Gastroesophageal sphincter (tissue), 4 donors: ENCODE measurements at places on chromosomes 3 and 15.

GRCh38 chr3:52078781-52079560 is 22.6 kb upstream of the DUSP7 start:
- H3K27ac ChIP-seq, result no peak overlapping the region
- no peaks in the 10 kb centered on the region for H3K4me1 ChIP-seq
- no peak overlapping the region for H3K4me3 ChIP-seq
- H3K27me3 ChIP-seq, result no peaks in the 10 kb centered on the region

DNA sequence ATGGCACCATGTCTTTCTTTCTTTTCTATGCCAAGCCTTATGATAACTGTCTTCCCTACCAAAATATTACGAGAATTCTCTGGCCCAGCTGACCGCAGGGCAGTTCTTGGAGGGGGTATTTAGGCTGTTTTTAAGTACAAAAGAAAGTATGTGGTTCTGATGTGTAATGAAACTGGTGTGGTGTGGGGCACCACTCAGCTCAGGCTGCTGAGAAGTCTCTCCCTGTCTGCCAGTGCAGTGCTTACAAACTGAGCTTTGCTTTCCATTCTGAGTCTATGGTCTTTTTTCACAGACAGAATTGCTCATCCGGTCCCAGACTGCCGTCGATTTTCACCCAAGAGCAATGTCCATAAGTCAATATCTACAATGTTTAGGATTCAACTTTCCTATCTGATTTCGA is 847.6 kb downstream of the NTRK3 start:
- no peaks in the 10 kb centered on the region for H3K4me1 ChIP-seq
- no peaks in the 10 kb centered on the region for H3K27me3 ChIP-seq
- no peak overlapping the region for H3K27ac ChIP-seq

DNA sequence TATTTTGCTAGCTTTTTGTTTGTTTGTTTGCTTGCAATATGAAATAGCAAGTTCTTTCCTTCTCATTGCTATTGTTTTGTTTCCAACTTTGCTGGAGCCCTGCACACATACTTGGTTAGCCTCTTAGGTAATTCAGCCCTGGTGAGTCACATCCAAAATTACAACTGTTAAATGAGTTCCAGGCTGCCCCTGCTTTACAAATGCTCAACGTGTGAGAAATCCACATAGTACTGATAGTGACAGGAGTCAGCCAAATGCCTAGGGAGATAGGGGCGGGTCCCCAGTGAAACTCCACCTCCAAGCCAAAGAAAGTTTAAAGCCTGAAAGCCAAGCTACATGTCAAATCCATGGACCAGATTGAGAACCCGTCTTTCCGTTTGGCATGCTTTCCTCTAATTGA is 81.3 kb upstream of the RNF7 start:
- H3K4me1 ChIP-seq, result peaks cover 26% of the 10 kb centered on the region
- H3K27ac ChIP-seq, result no peak overlapping the region
- ATAC-seq, result no peak

DNA sequence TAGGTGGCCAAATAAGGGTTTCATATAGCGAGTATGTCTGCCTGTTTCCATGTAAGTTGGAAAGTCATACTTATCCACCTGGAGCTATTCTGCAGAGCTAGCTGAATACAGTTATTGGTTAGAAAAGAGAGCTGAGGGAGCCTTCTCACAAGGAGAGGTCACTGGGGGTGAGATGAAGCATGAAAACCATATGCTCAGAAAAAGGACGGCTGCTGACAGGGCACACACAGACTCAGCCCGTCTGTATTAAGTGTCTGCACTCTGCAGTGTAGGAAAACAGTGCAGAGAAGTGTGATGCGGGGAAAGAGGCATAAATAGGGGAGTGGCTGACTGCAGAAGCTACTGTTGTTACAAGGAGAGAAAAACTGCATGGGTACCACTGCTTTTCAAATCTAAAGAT is 58.2 kb downstream of the C3orf70 start:
- no peaks in the 10 kb centered on the region for H3K4me1 ChIP-seq
- no peaks in the 10 kb centered on the region for H3K36me3 ChIP-seq
- no peak overlapping the region for H3K4me3 ChIP-seq
- ATAC-seq, result no peak

GRCh38 chr15:78481917-78482316 is 25.5 kb upstream of the HYKK start:
- no peak overlapping the region for H3K4me3 ChIP-seq
- H3K4me1 ChIP-seq, result no peaks in the 10 kb centered on the region
- H3K27ac ChIP-seq, result no peak overlapping the region
- H3K27me3 ChIP-seq, result no peaks in the 10 kb centered on the region
- peaks cover 100% of the 10 kb centered on the region for H3K36me3 ChIP-seq

- no peaks in the 10 kb centered on the region for H3K27me3 ChIP-seq
- H3K27ac ChIP-seq, result no peak overlapping the region
- no peak for ATAC-seq
- H3K4me1 ChIP-seq, result peaks cover 3% of the 10 kb centered on the region
These were observed 115.9 kb downstream of the DCLK3 start for GRCh38 chr3:36648241-36649034.

DNA sequence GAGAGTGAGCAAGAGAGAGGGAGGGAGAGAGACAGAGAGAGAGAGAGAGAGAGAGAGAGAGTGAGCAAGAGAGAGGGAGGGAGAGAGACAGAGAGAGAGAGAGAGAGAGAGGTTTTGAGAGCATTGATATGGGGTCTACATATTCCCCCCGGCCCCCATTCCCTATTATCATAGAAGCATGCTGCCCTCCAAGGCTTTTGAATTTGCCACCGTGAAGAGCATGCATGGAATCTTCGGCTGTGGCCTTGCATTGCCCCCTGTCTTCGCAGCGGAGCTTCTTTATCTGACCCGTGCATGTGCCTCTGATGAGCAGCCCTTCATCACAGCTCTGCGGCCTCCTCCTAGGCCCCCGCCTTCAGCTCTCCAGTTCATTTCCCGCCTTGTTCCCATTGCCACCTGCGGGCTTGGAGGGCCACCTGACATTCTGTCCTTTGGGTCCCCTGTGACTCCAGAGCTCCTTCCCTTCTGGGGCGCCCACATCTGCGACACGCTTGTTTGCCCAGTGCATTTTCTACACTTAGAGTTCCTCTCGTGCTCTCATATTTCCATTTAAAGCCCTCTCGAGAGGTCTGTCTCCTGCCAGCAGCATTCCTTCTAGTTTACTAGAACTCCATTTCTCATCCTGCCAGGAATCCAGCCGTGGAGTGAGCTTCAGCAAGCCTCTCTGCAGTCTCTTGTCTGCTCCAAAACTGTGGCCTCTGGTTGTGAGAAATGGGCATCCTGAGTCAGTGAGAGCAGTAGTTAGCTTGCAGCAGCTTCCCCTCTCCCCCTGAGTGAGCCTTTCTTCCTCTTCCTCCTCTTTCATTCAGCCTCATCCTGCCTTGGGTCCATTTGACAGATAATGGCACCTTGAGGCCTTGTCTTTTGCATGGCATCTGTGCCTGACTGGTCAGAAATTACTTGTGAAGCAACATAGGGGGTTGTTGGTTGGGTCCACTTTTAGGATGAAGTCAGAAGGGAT is 25.3 kb downstream of the LPP start:
- no peaks in the 10 kb centered on the region for H3K27me3 ChIP-seq
- H3K4me1 ChIP-seq, result peaks cover 26% of the 10 kb centered on the region
- no peak overlapping the region for H3K4me3 ChIP-seq
- H3K27ac ChIP-seq, result peak overlapping the region; percentile 85

GRCh38 chr3:49104052-49104426 is 518 bp downstream of the QARS1 start:
- peak overlapping the region; percentile 88 for H3K27ac ChIP-seq
- H3K27me3 ChIP-seq, result no peaks in the 10 kb centered on the region
- no peak for ATAC-seq

DNA sequence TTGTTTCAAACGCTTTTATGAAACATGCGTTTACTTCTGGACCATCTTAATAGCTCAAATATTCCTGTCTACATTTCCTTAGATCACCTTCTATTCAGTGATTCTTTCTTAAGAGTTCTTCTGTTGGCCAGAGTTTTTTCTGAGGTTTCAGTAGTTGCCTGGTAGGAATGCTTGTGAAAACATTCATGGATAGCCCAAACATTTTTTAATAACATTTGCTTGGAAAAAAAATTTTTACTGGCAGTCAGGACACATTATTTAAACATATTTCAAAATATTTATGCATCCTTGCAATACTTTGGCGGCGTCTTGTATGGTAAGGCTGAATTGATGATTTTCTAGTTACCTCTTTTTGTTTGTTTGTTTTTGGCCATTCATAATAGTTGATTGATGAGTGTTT is 47.4 kb upstream of the ZBTB20 start:
- H3K4me3 ChIP-seq, result no peak overlapping the region
- H3K27ac ChIP-seq, result no peak overlapping the region
- H3K4me1 ChIP-seq, result no peaks in the 10 kb centered on the region
- no peak for ATAC-seq
- H3K27me3 ChIP-seq, result no peaks in the 10 kb centered on the region

DNA sequence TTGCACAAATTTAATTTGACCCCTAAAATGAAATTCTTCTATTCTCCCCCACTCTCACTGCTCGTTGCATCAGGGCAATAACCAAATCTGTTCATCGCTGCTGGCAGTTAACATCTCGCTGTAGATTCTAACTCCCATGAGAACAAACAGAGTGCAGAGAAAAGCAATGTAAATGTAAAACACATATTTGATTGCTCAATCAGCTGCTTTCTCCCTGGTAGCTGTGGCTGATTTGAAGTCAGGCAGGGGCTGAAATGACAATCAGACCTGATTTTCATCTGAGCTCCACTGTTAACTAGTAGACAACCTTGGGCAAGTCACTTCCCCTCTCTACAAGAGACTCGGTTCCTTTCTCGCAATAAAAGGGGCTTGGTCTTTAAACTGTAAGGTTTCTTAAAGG is 119.8 kb upstream of the CPNE4 start:
- no peaks in the 10 kb centered on the region for H3K36me3 ChIP-seq
- ATAC-seq, result no peak
- no peaks in the 10 kb centered on the region for H3K4me1 ChIP-seq
- H3K27me3 ChIP-seq, result no peaks in the 10 kb centered on the region

DNA sequence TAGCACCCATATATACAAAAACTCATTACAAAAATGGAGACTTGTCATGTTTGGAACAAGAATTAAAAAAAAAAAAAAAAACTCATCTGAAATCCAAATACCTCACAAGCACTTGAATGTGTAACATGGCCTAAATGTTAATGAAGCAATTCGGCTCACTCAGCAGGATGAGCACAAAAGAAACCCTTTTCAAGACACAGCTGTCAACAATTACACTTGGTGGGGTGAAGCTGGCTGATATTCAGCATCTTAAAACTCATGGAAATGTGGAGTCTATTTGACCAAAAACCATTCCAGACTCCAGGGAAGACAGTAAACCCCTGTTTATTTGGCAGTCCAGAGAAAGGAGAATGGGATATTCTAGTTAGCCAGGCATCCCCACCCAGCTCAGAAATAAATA is 205.4 kb upstream of the TSC22D2 start:
- H3K36me3 ChIP-seq, result no peaks in the 10 kb centered on the region
- no peaks in the 10 kb centered on the region for H3K4me1 ChIP-seq
- no peak for ATAC-seq
- no peaks in the 10 kb centered on the region for H3K27me3 ChIP-seq
- H3K27ac ChIP-seq, result no peak overlapping the region

DNA sequence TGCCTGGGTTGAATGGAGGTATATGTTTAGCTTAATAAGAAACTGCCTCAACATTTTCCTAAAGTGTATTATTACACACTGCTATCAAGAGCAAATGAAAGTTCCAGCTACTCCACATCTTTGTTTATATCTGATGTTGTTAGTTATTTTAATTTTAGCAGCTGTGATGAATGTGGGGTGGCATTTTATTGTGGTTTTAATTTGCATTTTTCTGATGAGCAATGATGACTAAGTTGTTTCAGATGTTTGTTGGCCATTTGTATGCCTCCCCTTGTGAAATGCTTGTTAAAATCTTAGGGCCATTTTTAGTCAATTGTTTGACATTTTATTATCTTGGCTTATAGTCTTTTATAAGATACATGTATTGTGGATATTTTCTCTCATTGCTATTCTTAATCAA is 260.4 kb upstream of the SLCO3A1 start:
- H3K27me3 ChIP-seq, result peaks cover 3% of the 10 kb centered on the region
- no peaks in the 10 kb centered on the region for H3K36me3 ChIP-seq
- no peak for ATAC-seq

- H3K4me1 ChIP-seq, result no peaks in the 10 kb centered on the region
- H3K4me3 ChIP-seq, result no peak overlapping the region
- no peak for ATAC-seq
These were observed 16.4 kb downstream of the SLCO2A1 start for GRCh38 chr3:134013280-134013679.

- no peaks in the 10 kb centered on the region for H3K36me3 ChIP-seq
- no peaks in the 10 kb centered on the region for H3K27me3 ChIP-seq
- H3K27ac ChIP-seq, result peak within 1 kb of the TSS; percentile 93
These were observed at the start of gene MFAP1 for GRCh38 chr15:43824302-43825246. TSS of gene MFAP1 (minus strand) at chr15:43824690. CDS start at chr15:43824569, 121 bp downstream.

GRCh38 chr3:151197981-151198767 is 4.8 kb downstream of the GPR171 start:
- no peaks in the 10 kb centered on the region for H3K27me3 ChIP-seq
- no peak overlapping the region for H3K27ac ChIP-seq
- no peak for ATAC-seq
- H3K4me3 ChIP-seq, result no peak overlapping the region

DNA sequence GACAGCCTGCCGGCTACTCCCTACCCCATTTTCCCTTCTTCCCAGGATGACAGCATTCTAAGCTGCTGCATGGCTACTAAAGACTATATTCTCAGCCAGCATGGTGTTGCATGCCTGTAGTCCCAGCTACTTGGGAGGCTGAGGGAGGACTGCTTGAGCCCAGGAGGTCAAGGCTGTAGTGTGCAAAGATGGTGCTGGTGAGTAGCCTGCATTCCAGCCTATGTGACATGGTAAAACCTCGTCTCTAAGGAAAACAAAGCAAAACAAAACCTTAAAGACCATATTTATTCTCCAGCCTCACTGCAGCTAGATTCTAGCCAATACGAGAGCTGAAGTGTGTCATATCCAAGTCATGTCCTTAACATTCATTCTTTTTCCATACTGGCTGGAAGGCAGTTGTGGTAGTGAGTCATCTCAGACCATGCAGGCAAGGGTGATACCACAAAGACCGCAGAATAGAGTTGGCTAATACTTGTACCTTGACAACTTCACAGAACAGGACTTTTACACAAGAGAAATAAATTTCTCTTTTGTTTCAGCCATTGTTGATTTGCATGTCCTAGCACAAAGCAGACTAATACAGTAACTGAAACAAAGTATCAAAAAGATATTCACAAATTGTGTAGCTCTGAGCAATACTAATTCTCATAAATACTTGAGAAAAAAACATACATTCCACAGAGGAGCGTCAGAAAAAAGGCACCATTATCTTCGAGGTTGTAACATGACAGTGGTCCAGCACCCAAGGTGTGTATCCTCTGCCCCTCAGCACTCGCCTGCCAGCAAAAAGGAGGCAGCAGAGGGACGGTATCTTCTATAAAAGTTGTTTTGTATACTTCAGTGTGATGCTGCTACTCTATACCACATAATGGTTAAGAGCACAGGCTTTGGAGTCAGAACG is 14.8 kb downstream of the PBRM1 start:
- no peaks in the 10 kb centered on the region for H3K27me3 ChIP-seq

GRCh38 chr3:156608601-156609514 is 53.9 kb upstream of the SSR3 start:
- H3K27ac ChIP-seq, result no peak overlapping the region
- no peaks in the 10 kb centered on the region for H3K36me3 ChIP-seq
- no peaks in the 10 kb centered on the region for H3K4me1 ChIP-seq
- H3K4me3 ChIP-seq, result no peak overlapping the region
- ATAC-seq, result no peak
- no peaks in the 10 kb centered on the region for H3K27me3 ChIP-seq

GRCh38 chr3:191123231-191123630 is 75.8 kb upstream of the OSTN start:
- peaks cover 5% of the 10 kb centered on the region for H3K4me1 ChIP-seq
- no peak for ATAC-seq
- H3K27ac ChIP-seq, result no peak overlapping the region
- H3K36me3 ChIP-seq, result no peaks in the 10 kb centered on the region
- H3K27me3 ChIP-seq, result no peaks in the 10 kb centered on the region
